ENCODE measurements at places on chromosomes 16 and 17.

- DNase-seq, result no peak
These were observed 28.6 kb upstream of the ITGA3 start for GRCh38 chr17:50027172-50027880.

- no peak for DNase-seq
These were observed 49.8 kb upstream of the CBX4 start for GRCh38 chr17:79888811-79889634.

GRCh38 chr17:53792997-53793396 is 29.7 kb upstream of the KIF2B start:
- DNase-seq, result no peak

GRCh38 chr17:41863074-41863848 is 2.0 kb downstream of the KLHL11 start:
- no peak for DNase-seq

GRCh38 chr16:11111150-11111549 is 144.9 kb downstream of the SOCS1 start:
- DNase-seq, result no peak

DNA sequence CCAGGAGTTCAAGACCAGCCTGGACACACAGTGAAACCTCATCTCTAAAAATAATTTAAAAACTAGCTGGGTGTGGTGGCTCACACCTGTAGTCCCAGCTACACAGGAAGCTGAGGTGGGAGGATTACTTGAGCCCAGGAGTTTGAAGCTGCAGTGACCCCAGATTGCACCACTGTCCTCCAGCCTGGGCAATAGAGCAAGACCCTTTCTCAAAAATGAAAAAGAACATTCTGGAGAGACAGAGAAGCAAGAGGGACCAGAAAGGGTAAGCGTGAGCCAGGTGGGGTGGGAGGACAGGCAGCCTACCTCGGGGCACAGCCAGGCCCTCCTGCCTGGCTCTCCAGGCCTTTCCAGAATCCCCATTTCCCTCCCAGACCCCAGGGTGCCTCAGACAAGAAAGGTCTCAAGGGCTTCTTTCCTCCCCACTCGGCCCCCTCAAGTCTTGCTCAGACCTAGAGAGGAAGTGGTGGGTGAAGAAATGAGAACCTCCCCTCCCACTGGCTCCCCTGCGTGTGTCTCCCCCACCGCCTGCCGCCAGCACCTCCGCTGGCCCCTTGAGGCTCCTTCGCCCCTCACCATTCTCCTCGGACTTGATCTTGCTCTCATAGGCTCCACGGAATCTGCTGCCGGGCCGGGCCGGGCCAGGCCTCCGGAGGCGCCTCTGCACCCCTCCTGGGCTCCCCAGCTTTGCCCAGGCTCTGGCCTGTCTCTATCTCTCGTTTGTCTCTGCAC is 503 bp downstream of the C16orf54 start:
- no peak for DNase-seq

DNA sequence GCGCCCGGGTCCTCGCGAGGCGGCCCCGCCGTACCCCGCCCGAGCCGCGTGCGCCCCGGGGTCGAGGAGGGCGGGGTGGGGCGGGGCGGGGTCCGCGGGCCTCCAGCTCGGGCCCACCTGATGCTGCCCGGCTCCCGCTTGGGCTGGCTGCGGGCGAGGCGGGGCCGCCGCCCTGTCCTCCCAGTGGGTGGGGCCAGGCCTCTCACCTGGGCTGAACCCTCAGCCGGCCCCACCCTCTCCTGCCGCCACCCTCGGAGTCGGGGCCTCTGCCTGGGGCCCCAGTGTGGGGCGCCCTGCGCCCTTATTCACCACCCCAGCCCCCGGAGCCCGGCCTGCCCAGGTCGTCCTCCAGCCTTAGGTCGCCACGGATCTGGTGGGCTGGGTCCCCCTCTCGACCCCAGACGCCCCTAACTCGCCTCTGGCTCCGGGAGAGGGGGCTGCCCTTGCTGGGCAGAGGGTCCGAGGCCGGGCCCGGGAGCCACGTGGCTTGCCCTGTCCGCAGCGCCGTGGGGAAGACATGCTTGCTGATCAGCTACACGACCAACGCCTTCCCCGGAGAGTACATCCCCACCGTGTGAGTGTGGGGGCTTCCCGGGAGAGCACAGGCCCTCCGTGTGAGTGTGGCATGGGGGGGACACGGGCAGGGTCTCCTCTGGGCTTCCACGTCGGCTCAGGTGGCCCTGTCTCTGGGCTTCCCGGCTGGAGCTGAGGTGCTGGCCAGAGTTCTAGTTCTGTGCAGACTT is 578 bp downstream of the RAC3 start:
- DNase-seq, result no peak

DNA sequence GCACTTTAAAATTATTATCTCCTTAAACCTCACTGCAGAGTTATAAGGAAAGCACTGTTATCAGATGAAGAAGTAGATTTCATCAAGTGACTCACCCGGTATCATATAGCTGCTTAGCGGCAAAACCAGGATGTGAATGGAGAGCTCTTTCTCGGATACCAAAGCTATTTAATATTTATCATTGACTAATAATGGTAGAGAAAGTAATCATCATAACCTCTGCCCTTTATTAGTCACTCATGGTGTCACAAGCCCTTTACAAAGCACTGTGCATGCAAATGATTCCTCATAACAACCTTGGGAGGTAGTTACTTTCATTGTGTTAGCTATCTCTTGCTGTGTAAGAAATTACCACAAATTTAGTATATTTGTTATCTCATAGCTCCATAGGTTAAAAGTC is 592.9 kb downstream of the MAF start:
- no peak for DNase-seq

- DNase-seq, result no peak
These were observed 5.5 kb upstream of the CDIPT start for GRCh38 chr16:29868396-29869009.

- DNase-seq, result no peak
These were observed 27.3 kb upstream of the RNPS1 start for GRCh38 chr16:2295056-2295798.

DNA sequence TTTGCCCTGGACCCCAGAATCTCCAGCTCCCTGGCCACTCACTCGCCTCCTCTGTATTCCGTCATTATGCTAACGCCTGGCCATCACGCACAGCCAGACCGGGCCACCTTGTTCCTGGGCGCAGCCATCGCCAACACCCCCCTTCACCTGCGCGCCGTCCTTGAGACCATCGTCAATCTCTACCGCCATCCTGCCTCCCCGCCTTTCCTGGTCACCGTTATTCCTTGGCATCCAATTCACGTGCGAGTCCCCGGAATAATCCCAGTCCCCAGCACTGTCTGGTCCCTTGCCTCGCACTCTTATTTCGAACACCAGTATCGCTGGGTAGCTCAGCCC is 541 bp downstream of the VKORC1 start:
- DNase-seq, result no peak

GRCh38 chr16:3625911-3626732 is 14.7 kb upstream of the SLX4 start:
- no peak for DNase-seq

DNA sequence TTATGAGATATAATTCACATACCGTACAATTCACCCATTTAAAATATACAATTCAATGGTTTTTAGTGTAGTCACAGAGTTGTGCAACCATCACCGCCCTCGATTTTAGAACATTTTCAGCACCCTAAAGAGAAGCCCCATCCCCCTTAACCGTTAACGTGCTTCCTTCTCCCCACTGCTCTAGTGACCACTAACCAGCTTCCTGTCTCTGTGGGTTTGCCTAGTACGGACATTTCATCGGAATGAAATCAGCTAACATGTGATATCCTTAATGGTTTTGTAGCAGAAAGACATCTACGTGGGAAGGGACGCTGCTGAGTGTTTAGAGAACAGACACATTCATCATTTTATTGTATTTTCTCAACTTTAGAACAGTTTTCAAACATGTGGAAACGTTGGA is 80.8 kb upstream of the HSBP1 start:
- no peak for DNase-seq

GRCh38 chr16:57331355-57331754 is 27.2 kb upstream of the CCL22 start:
- no peak for DNase-seq

DNA sequence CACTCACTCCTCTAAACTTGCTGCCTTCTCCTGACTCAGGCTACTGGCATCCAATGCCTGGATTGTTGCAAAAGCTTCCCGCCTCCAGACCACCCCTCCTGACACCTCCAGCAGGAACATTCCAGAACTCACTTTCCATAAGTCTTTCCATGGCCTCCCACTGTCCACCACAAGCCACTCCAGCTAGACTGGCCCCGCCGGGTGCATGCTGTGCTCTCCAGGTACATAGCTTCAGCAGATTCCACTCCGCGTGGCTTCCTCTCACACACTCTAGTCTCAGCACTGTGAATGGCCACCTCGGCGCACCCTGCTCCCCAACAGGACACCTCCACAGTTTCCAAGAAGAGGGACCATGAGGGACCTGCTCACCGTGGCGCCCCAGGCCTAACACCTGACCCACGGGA is 25.9 kb upstream of the FAAP100 start:
- DNase-seq, result no peak

- no peak for DNase-seq
These were observed 62.6 kb upstream of the ERN1 start for GRCh38 chr17:64192589-64192988.

GRCh38 chr16:11354407-11354732 is 9.1 kb downstream of the RMI2 start:
- DNase-seq, result no peak
